ENCODE measurements at places on chromosomes 5 and 9.
A peak's percentile ranks its signal among the peaks of the same experiment; 100 is the strongest.

- no peak for DNase-seq
Measured at GRCh38 chr9:127967151-127967809, 13.5 kb downstream of the EEIG1 start.

DNA sequence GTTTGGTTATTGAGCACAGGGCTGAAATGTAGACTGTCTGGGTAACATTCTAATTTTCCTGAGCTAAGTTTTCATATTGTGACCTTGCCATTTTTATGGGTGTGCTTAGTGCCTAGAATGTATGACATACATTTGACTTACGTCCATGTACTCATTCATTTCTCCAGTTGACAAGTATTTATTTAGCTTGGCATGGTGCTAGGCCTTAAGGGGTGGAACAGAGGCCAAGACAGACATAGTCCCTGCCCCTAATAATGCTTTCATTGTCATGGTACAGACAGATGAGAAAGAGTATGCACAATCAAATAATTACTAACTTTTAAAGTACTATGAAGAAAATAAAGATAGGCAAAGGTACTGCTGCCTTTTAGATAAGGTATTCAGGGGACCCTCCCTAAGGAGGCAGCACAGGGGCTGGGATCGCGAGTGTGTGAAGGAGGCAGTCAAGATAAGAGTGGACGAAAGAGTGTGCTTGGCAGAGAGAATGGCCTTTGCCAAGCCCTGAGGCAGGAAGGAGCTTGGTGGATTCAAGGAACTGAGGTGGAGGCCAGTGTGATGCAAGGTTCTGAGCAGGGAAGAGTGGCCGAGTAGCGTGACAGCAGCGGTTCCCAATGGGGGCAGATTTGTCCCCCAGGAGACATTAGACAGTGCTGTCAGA is 128.0 kb downstream of the PIP5K1B start:
- DNase-seq, result no peak

GRCh38 chr5:141637123-141637766 is 448 bp downstream of the RELL2 start:
- DNase-seq, result no peak

DNA sequence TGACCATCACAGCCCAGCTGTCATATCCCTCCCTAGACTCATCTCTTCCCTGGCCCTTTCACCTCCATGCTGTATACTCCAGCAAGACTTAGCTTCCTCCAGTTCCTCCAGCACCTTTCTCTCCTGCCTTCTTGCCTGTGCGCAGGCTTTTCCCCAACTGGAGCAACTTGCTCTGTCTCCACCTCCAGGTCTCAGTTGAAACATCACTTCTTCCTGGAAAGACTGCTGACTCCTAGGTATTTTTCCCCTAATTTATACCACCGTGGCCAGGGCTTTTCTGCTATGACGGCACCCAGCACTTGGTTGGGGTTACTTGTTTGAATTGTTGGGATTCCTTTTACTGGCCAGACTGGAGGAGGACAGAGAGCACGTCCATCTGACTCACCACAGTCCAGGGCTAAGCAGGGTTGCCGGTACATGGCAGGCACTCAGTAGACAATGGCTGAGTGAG is 67.5 kb downstream of the KCNIP1 start:
- no peak for DNase-seq

DNA sequence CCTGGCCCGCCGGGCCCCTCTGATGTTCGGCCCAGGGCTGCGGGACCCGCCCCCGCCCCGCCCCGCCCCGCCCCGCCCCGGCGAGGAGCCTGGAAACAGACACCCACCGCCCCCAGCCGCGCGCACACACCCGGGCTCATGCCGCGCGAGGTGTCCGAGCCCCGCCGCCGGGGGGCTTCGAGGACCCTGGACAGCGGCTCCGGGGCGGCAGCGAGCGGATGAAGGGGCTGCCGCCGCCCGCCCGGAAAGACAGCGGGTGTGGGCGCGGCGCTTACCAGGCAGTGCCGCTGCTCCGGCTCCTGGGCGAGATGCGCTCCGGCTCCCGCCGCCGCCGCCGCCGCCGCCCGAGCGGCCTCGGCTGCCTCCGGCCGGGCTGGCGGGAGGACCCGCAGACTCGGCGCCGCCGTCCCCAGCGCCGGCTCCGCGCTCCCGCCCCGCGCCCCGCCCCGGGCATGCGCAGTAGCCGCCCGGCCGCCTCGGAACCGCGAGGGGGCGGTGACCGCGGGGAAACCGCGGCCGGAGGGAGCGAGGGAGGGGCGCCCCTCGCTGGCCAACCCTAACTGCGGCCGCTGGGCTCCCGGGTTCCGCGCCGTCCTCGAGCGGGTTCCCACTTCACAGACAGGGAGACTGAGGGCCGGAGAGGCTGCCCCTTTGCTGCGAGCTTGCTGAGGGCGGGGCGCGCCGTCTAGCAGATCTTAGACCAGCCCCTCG is at the start of gene GPRIN1:
TSS of gene GPRIN1 (minus strand) at position 433 of the 711 bp plus-strand sequence. CDS start 10,322 bp downstream, outside the sequence.
- peak; percentile 19 for DNase-seq

DNA sequence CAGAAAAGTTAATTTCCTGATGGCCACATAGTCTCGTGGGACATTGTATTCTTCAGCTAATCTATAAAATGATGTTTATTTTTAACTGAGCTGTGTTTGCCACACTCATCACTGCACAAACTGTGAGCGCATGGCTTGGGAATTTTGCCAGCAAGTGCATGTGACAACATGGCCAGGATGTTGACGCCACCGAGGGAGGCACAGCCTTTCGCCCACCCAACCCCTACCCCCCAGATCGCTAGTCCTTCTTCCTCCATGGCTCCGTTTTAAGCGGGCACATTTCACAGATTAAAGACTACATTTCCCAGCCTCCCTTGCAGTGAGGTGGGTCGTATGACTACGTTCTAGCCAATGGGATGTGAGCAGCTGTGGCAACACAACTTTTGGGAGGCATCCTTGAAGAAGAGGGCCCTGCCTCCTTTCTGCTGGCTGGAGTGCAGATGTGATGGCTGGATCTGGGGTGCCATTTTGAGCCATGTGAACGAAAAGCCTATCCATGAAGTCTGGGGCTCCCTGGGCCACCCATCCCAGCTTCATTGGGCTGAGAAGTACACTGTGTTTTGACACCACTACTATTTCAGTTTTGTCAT is 7.9 kb downstream of the NRARP start:
- no peak for DNase-seq

- no peak for DNase-seq
Measured at GRCh38 chr5:15690611-15691010, 190.6 kb downstream of the FBXL7 start.

DNA sequence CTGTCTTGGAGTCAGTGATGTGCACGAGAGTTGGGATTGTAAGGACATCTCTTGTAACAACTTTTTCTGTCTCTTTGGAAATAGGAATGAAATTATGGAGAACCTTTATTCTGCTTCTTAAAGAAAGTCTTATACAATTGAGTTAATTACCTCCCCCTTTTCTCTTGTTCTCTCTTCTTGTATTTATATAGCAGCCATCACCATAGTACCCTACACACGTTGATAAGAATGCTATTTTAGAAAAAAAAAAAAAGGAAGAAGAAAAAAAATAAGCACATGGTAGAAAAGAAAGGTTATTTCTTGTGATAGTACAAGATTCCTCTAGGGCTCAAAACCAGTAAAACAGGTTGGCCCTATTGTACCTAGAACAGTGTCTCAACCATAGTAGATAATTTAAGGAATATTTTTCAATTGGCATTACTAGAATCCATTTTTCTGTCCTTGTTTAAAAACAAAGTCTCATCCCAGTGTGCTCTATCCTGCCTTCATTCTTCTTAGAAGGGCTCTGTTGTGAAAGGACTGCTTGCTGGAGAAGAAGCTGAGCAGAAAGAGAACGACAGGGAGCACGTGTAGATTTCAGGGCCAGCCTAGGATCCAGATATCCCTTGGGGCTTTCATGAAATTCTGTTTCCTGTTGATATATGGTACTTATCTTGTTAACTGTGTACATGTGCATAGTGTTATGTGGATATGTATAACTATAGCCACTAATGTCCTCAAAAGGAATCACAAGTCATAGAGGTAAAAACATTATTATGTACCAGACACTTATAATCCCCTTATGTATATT is 392.3 kb upstream of the MEF2C start:
- no peak for DNase-seq

- DNase-seq, result no peak
Measured at GRCh38 chr5:134455466-134455865, 43.8 kb upstream of the CDKN2AIPNL start.

Data from activated CD8-positive, alpha-beta memory T cell treated with anti-CD3 and anti-CD28 coated beads for 4 hours (primary cell).